Brain (organoid and tissue), 16 donors: ENCODE measurements at places on chromosomes 3 and 15. TPM values are rescaled to one million over a fixed set of nuclear protein-coding genes. Genes with fewer than 3 reads are reported as not detected.

HGD gene
- polyA plus RNA-seq, result not detected

EOMES gene
- polyA plus RNA-seq, result not detected

DNAJC17 gene
- polyA plus RNA-seq, result 45.6 TPM

MYEF2 gene
- polyA plus RNA-seq, result 39.3 TPM

NR1I2 gene
- polyA plus RNA-seq, result not detected

KPNA1 gene
- 51.3 TPM for polyA plus RNA-seq

ALCAM gene
- polyA plus RNA-seq, result 21.5 TPM

CHST2 gene
- polyA plus RNA-seq, result 5.2 TPM

GOLGA6A gene
- polyA plus RNA-seq, result not detected

FETUB gene
- polyA plus RNA-seq, result not detected

DMXL2 gene
- polyA plus RNA-seq, result 10.9 TPM

PRSS50 gene
- not detected for polyA plus RNA-seq

CCR8 gene
- polyA plus RNA-seq, result not detected

CYP8B1 gene
- not detected for polyA plus RNA-seq

SCAPER gene
- 24.3 TPM for polyA plus RNA-seq

TMEM207 gene
- polyA plus RNA-seq, result not detected

C3orf20 gene
- not detected for polyA plus RNA-seq

CLDN18 gene
- not detected for polyA plus RNA-seq

STRIT1 gene
- polyA plus RNA-seq, result not detected

NRROS gene
- 1.4 TPM for polyA plus RNA-seq

SERPINI2 gene
- not detected for polyA plus RNA-seq

SH2D7 gene
- polyA plus RNA-seq, result not detected

KCNMB2 gene
- 22.3 TPM for polyA plus RNA-seq

TRH gene
- 13.8 TPM for polyA plus RNA-seq

ANKUB1 gene
- not detected for polyA plus RNA-seq

CLRN1 gene
- polyA plus RNA-seq, result not detected

CX3CR1 gene
- polyA plus RNA-seq, result 3.1 TPM

ADAMTS7 gene
- polyA plus RNA-seq, result 0.97 TPM

MOBP gene
- polyA plus RNA-seq, result 204 TPM

RBM6 gene
- polyA plus RNA-seq, result 13.8 TPM

CD86 gene
- polyA plus RNA-seq, result 1.2 TPM

THSD4 gene
- polyA plus RNA-seq, result 3.2 TPM

RAB5A gene
- 27.9 TPM for polyA plus RNA-seq

C15orf62 gene
- polyA plus RNA-seq, result 1.1 TPM

ECE2 gene
- polyA plus RNA-seq, result 9.5 TPM

FOXL2 gene
- not detected for polyA plus RNA-seq

STARD5 gene
- 0.70 TPM for polyA plus RNA-seq

CLDN16 gene
- polyA plus RNA-seq, result not detected

KNG1 gene
- polyA plus RNA-seq, result 0.15 TPM

BCL2A1 gene
- not detected for polyA plus RNA-seq

XCR1 gene
- polyA plus RNA-seq, result not detected

CPNE9 gene
- polyA plus RNA-seq, result 2.7 TPM

ERICH6 gene
- polyA plus RNA-seq, result not detected
